GM18507 (cell line): ENCODE measurements at places on chromosomes 6 and 20.

- no peak for DNase-seq
Measured at GRCh38 chr6:15132854-15133670, 112.8 kb upstream of the JARID2 start.

DNA sequence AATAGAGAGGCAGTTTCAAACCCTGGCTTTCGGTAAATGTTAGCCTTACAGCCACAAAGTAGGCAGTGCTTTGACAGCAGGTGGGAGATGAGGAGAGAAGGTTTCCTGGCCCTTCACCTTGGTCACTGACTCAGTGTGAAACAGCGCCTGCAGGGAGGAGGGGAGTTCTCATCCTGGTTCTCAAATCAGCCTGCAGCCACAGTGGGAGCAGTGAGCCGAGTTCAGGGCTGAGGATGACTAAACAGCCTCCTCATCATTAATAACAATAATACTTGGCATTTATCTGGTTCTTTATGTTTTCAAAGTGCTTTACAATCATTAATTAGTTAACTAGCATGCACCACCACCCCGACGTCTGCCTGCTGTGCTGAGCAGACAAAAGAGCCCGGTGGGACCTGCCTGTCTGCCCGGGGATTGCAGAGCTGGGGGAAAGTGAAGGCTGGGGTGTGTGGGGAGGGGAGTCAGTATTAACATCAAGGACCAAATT lies 59.6 kb downstream of the PRDM1 start:
- no peak for DNase-seq

DNA sequence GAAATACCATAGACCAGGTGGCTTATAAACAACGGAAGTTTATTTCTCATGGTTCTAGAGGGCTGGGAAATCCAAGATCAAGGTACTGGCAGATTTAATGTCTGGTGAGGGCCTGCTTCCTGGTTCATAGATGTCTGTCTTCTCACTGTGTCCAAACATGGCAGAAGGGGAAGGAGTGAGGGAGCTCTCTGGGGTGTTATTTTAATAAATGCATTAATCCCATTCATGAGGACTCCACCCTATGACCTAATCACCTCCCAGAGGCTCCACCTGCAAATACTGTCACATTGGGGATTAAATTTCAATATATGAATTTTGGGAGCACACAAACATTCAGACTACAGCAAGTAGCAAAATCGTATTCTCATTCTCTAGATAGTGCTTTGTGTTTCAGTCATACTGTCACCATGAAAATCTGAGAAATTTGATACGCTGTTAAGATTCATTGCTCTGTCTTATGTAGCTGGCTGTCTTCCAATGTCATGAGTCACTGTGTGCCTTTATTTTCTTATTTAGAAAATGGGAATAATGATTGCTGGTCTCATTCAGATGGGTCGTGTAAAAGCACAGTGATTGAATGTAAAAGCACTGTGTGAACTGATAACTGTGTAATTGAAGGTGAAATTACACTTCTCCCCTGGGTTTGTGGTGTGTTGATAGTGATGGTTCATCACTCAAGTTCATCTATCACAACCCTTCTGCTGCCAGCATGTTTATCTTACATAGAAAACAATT lies 8.9 kb upstream of the ERVFRD-1 start:
- DNase-seq: no peak

GRCh38 chr20:12957968-12958367 lies 50.8 kb upstream of the SPTLC3 start:
- no peak for DNase-seq

- DNase-seq: no peak
Measured at GRCh38 chr6:157126183-157127098, 196.9 kb downstream of the TMEM242 start.

GRCh38 chr6:122079916-122080315 lies 319.5 kb upstream of the HSF2 start:
- no peak for DNase-seq

- DNase-seq: no peak
Measured at GRCh38 chr20:61932711-61933480, 132.8 kb downstream of the TAF4 start.

- DNase-seq: no peak
Measured at GRCh38 chr6:158255989-158256601, 56.2 kb upstream of the TULP4 start.

- DNase-seq: no peak
Measured at GRCh38 chr20:60065741-60066437, 107.7 kb downstream of the CDH26 start.

DNA sequence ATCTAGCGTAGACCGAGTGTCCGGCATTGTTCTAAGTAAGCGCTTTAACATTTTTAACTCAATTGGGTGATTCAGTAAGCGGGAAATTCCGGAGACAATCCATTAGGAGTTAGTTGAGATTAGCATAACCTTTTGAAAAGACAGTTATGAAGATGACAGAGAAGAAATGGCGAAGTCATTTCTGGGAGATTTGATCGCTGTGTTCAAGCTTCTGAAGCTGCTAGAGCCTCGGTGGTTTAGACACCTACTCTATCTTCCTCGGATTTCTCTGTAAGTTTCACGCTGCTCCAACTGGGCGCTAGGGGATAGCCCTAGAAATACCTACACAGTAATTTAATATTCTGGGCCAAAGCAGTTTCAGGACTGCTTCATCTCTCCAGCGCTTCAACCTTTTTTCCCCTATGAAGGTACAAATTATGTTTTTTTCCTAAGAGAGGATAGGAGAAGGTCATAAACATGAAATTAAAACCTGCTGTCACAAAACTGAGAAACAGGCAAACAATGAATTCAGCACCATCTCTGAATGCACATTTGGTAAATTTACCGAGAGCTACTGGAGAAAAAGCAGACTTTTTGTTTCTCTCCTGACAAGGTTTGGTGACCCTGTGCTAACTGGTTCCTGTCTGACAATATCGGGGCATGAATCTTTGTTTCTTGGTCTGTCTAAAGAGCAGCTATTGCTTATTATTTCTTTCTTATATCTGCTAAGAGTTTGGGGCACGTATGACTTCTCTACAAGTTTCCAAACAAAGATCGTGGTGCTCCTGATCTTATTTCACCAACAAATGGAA lies 22.4 kb downstream of the ZNF311 start:
- no peak for DNase-seq

DNA sequence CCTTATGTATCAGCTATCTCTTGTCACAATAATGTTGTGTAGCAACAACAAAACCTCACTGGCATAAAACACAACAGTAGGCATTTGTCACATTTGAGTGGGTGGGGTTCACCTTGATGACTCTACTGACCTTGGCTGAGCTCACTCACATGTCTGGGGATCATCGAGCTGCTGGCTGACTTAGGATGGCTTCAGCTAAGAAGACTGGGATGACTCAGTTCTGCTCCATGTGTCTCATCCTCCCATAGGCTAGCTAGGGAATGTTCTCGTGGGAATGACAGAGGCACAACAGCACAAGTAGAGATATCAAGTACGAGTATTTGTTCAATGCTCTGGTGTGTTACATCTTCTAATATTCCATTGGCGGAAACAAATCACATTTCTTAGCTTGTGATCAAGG lies 167.9 kb downstream of the PLCB1 start:
- no peak for DNase-seq

GRCh38 chr6:72238900-72239299 lies 352.6 kb downstream of the RIMS1 start:
- DNase-seq: no peak

GRCh38 chr20:1185790-1186334 lies 1.1 kb upstream of the TMEM74B start:
- no peak for DNase-seq

GRCh38 chr20:62651285-62652021 lies 9.2 kb downstream of the SLCO4A1 start:
- DNase-seq: no peak

DNA sequence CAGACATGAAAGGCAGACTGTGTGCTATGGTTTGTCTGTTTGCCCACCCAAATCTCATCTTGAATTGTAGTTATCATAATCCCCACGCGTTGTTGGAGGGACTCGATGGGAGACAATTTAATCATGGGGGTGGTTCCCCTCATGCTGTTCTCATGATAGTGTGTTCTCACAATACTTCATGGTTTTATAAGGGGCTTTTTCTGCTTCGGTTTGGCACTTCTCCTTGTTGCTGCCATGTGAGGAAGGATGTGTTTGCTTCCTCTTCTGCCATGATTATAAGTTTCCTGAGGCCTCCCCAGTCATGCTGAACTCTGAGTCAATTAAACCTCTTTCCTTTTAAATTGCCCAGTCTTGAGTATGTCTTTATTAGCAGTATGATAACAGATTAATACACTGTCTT lies 47.2 kb upstream of the MICB start:
- DNase-seq: no peak

DNA sequence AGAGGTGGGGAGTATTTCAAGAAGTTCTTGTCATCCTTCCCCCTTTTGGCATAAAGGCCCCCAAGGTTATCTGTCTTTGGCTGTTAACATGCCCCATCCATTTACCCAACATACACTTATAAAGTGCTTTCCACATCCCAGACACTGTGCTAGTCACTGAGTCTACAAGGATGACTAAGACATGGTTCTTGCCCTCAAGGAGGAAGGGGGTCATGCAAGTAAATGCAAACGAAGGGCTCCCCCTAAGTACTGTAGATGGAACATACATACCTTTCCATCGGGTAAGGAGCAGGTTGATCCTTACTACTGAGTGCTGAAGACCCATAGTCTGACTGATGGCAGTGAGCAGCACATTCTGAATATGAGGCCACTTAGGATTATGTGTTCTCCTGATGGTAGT lies 38.3 kb downstream of the HECA start:
- no peak for DNase-seq

GRCh38 chr6:112592159-112592558 lies 245.0 kb downstream of the RFPL4B start:
- no peak for DNase-seq

DNA sequence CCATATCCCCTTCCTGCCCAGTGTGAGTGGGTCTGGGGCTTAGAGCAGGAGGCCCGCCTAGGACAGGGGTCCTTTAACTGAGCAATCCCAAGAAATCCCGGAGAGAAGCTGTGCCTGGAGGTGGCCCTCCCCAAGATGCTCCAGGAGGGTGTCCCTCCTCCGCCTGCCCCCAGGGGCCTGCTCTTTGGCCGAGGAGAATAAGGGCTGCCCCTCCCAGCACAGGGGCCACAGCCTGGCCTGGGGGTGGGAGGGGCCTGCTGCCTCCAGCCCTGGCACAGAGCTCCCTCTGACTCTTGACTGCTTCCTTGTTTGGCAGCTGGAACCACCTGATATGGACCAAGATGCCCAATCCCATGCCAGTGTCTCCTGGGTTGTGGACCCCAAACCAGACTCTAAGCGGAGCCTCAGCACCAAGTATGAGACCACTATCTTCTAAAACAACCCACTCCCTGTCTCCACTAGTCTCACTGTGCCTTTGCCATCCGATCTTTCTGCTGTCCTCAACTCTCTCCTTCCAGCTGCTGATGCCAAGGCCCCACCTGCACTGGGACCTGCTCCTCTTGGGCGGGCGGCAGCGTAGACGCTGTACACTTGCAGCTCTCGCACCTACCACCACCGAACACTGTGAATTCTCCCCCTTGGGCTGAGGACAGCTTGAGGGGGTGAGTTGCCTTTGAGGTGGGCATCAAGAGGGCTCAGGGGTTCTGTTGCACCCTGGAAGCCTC lies 54.3 kb downstream of the TCP11 start:
- DNase-seq: no peak

- peak; percentile 15 for DNase-seq
Measured at GRCh38 chr6:75418233-75418632, 75.4 kb downstream of the FILIP1 start.

GRCh38 chr6:118705544-118706491 lies 54.4 kb upstream of the CEP85L start:
- DNase-seq: no peak

DNA sequence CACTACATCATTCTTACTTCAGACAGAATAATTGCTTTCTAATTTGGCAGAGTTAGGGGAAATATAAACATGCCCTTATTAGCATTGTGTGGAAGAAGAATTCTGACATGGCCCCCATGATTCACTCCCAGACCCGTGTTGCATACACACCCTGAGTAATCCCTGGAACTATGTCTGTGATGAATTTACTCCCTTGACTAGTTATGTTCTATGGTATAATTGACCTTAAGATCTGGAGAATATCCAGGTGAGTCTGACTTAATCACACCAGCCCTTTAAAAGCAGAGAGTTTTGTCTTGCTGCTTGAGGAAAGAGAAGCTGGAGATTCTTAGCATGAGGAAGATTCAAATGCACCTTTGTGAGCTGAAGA lies 262.9 kb downstream of the SOX4 start:
- no peak for DNase-seq
